ENCODE measurements at places on chromosomes 5 and 9.

- no peak for DNase-seq
Observed at GRCh38 chr9:33044677-33045282, 19.7 kb downstream of the DNAJA1 start.

GRCh38 chr9:132591751-132592314 is 9.4 kb downstream of the BARHL1 start:
- no peak for DNase-seq

DNA sequence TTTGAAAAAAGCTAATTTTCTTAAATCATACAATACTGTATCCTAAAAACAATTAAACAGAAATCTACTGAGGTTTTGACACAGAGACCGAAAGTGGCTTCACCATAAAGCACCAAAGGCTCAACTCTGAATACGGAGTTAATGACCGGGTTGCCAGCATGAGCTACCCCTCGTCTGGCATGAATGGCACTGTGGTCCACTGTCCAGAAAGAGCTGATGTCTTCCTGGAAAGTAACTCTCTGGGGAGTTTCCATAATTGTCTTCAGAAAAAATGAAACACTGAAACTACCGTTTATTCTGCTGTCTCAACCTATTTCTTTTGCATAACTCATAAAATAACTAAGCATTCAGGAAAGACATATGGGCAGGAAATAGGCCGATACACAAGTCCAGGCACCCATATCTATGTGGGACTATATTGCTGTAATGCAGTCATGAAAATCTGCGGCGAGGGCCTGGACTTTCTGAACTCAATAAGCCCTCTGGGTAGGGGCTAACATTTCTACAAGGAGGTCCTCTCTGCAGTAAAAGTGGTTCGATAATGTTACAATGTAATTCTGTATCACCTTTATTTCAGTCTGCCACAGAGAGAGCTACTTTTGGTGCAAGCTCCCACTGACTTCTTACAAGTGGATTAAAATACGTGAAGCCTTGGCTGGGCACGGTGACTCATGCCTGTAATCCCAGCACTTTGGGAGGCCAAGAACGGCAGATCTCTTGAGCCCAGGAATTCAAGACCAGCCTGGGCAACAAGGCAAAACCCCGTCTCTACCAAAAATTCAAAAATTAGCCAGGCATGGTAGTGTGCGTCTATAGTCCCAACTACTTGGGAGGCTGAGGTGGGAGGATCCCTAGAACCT is 52.4 kb downstream of the ANKH start:
- no peak for DNase-seq

DNA sequence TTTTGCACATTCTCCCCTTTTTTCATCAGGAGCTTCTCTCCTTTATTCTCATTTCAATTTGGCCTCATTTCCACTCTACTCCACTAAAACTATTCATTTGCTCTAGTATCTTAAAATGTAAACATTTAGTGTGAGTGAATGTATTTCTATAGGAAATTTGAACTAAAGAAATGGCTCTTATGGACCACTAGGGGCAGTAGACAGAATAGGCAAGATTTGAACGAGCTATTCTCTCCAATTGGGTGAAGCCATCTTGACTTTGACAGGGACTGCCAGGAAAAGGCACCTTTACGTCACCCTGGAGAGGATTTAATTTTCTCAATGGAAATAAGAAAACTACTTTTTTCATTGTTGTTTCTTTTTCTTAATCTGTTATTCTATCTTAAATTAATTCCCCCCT is 666.3 kb downstream of the DNAH5 start:
- DNase-seq = no peak

DNA sequence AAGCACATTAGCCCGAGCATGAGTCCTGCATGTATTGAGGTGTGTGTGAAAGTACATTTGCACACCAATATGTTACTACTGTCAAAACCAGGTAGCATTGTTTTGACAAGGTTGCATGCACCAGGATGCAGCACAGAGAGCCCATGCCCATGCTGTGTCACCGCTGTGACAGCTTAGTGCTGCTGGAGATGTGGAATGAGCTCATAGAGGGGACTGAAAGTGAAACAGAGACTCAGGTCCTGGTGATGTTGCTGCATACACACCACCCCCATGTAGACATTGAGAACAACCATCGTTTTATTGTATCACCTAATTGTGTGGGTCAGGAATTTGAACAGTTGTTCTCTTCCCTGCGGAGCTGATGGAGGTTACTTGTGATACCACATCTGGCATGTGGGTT is 53.0 kb downstream of the GADD45G start:
- peak; percentile 71 for DNase-seq

DNA sequence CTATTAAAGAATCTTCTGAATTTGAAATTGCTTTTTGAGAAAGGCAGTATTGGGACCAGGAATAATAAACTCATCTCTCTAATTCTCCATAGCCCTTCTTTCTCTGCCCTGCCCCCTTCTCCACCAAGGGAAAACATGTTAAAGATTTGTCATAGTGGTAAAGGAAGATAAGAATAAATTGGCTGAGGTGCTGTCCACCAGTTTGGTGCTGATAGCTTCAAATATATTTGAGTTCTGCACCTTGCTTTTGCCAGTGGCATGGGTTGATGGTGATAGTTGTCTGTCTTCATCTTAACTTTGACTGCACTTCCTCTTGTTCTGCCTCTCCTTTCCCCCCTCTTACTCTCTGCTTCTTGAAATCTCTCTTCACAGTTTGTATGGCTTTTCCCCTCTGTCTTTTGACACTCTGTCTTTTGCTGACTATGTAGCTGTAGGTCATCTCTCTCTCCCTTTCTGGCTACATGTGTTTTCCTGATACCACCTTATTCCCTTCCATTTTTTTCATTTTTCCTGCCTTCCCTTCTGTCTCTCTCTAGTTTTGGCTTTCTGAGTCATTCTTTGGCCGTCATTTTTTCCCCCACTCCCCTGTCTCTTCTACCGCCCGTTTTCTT is 56.6 kb downstream of the NDUFS4 start:
- no peak for DNase-seq

- peak; percentile 58 for DNase-seq
Observed at GRCh38 chr5:138180183-138180782, 1.4 kb downstream of the KIF20A start.

DNA sequence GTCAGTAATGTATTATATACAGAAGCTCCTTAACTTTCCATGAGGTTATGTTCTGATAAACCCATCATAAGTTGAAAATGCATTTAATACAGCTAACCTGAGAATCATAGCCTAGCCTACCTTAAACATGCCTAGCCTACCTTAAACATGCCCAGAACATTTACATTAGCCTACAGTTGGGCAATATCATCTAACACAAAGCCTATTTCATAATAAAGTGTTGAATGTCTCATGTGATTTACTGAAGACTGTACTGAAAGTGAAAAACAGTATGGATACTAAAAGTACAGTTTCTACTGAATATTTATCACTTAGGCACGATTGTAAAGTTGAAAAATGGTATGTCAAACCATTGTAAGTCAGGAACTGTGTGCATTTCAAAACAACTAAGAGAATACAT is 1.6 kb downstream of the GM2A start:
- DNase-seq = no peak

- no peak for DNase-seq
Observed at GRCh38 chr5:103774721-103775120, 212.1 kb upstream of the NUDT12 start.

DNA sequence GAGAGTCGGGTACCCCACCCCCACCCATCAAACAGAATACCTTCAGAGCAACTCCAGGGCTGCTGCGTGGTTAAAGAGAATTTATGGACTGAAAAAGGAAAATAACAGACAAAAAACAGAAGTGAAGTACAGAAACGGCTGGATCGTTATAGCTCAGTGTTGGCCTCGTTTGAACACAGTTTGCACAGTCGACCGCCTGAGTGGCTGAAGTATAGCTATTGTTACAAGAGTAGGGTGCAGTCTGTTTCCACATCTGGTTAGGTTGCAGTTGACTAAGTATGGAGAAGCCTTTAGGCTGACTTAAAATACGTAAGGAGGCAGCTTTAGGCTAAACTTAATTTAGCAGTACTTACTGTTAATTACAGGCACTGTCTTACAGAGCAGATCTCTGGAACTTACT is 121.2 kb downstream of the GCNT1 start:
- DNase-seq = no peak

DNA sequence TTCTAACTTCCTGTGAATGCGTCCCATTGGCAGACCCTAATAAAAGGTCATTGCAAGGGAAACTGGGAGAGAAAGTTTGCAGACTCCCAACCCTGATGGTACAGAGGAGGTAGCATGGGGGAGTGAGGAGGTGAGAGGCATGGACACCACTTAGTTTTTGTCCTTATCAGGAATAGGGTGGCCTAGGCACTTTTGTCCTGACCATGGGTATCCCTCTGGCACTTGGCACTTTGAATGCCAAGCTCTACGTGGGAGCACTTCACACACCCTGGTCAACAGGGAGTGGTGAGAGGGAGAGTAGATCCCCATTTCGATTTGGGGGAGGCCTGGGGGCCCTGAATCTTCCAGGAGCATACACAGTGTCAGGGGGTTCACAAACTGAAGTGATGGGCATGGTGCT is 75.6 kb upstream of the SH3PXD2B start:
- DNase-seq = no peak

DNA sequence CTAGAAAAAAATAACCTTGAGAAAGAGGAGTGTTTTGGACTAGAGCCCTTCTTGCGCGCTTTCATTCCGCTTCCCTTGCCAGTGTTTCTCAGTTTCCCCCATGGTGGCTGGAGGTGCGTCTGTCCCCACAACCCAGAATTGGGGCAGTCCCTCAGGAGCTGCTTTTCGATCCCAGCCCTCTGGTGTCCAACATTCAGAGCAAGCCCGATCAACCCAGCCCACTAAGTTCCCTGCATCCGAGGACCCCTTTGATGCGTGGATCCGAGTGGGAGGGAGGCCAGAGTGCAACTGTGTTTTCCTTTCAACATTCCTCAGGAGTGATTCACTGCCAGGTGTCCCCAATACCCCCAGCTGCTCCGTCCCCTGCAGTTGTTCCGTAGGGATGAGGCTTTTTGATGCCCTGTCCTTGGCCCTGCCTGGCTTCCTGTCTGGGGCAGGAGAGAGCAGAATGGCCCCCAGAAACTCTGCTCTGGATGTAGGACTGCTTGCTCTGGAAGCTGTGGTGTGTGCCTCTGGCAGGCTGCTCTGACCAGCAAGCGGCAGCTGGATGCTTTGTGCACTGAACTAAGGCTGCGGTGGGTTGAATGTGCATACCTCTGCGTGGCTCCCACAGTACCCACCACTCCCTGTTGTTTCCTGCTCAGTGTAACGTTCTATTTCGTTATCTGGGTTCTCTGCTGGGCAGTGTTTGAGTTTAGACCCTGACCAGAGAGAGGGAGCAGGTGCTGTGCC is 117.5 kb downstream of the BOD1 start:
- no peak for DNase-seq

DNA sequence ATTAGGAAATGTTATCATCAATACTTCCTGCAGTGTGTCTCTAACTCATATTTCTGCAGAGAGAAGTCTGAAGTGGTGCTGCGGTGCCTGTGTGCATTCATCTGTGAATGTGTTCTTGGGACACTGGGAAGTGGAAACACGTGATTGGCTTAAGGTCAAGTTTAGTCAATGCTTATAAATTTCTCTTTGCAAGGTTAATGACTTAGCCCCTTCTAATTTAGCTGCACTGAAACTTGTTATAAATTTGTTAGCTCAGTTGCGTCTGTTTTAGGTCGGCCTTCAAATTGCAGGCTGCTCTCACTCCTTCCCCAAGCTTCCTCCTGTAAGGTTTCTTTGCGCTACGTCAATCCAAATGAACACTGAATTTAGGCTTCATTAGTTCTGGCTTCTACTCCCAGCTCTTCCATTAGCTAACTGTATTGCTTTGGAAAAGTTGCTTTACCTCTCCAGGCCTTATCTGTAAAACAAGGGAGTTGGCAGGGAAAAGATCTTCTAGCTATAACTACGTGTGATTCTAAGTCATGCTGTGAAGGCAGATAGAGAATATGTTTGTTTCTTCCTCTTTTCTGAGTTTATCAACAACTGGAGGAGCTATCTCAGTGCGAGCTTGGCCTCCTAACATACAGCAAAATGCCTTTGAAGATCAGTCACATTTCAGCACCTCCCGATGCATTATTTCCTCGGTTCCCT is 341.8 kb downstream of the NFIB start:
- no peak for DNase-seq

- DNase-seq = no peak
Observed at GRCh38 chr5:122358372-122358979, 46.4 kb downstream of the SNCAIP start.

DNA sequence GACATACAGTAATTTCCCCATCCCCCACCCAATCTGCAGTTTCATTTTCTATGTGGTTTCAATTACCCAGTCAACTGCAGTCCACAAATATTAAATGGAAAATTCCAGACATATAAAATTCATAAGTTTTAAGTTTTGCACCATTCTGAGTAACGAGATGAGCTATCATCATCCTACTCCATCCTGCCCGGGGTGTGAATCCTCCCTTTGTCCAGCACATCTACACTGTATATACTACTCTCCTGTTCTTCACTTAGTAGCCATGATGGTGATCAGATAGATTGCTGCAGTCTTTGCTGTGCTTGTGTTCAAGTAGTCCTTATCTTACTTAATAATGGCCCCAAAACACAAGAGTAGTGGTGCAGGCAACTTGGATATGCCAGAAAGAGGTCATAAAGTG is 11.3 kb downstream of the OXCT1 start:
- DNase-seq = no peak
